Activated CD4-positive, alpha-beta T cell treated with anti-CD3 and anti-CD28 coated beads, Interleukin-2, amount 50 U/mL, for 4 hours (primary cell): ENCODE measurements at places on chromosomes 13 and 19.

- DNase-seq: no peak
Observed at GRCh38 chr13:60220072-60220471, 56.3 kb upstream of the DIAPH3 start.

GRCh38 chr13:110173247-110173818, 133.6 kb downstream of the COL4A1 start:
- DNase-seq: no peak

GRCh38 chr13:78298657-78299056, 304.7 kb downstream of the POU4F1 start:
- DNase-seq: no peak

GRCh38 chr19:47865166-47865565, 6.1 kb downstream of the TPRX2 start:
- DNase-seq: no peak

DNA sequence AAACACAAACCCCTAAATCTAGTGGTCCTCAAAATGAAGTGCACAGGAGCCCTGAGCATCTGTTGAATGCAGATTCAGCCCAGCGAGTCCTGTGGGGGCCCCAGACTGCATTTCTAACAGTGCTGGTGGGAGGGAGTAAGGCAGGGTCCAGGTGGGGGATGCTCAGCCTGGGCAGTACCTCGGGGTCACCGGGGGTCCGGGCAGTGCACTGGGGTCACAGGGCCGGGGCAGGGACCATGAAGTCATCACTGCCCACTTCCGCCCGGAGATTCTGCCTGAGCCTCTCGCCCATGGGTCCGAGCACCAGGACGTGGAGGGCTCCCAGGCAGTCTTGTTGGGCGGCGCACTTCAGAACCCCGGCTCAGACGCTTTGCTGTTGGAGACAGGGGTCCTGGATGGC, 838 bp upstream of the ATP4B start:
- no peak for DNase-seq

GRCh38 chr13:37143911-37144310, 38.4 kb upstream of the CSNK1A1L start:
- no peak for DNase-seq

GRCh38 chr13:44414716-44415115, 41.1 kb downstream of the SERP2 start:
- DNase-seq: no peak

DNA sequence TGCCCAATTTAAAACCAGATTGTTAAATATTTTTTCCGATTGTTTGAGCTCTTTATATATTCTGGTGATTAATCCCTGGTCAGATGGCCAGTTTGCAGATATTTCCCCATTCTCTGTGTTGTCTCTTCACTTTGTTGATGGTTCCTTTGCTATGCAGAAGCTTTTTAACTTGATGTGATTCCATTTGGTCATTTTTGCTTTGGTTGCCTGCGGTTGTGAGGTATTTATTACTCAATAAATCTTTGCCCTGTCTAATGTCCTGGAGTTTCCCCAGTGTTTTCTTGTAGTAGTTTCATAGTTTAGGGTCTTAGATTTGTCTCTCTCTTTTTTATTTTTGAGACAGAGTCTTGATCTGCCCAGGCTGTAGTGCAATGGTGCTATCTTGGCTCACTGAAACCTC, 23.8 kb upstream of the LMO7 start:
- DNase-seq: no peak

DNA sequence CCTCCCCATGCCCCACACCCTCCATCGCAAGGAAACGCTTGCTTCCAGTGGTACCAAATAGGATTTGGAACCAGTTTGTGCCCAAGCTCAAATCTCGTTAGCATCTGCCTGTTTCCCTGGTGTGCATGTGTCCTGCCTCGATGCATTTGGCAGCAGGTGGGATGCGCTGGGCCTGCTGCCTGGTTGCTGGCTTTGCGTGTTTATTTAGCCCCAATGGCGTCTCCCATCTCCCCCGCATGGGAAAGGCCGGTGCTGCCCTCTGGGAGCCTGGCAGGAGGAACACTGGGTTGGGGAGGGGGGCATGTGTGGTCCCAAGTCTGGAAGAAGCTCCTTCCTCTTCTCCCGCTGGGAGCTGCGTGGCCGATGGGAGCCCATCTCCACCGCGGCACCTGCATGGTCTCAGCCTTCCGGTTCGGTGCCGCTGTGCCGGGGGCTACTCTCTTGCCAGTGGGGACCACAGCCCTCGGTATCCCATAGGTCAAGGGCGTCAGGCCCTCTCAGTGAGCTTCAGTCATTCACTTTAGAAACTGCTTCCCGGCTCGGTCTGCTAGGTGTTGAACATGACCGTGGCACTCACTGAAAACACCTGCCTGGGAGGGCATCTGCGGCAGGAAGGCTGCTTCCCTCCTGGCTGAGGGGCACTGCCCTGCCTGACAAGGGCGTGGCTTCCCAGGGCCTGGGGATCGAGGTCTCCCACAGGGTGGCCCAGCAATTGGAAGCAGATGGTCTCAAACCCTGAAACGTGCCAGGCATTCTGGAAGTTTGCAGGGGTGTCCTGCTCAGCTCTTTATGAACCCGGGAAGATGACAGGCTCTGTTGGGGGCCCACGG, 11.8 kb upstream of the F7 start:
- no peak for DNase-seq

GRCh38 chr13:34201050-34201913, 383.3 kb downstream of the RFC3 start:
- no peak for DNase-seq

GRCh38 chr19:16917401-16917800, 28.6 kb downstream of the F2RL3 start:
- no peak for DNase-seq

- DNase-seq: no peak
Observed at GRCh38 chr19:395467-395866, 13.5 kb downstream of the C2CD4C start.

GRCh38 chr19:31749231-31749630, 400.0 kb upstream of the TSHZ3 start:
- DNase-seq: no peak

DNA sequence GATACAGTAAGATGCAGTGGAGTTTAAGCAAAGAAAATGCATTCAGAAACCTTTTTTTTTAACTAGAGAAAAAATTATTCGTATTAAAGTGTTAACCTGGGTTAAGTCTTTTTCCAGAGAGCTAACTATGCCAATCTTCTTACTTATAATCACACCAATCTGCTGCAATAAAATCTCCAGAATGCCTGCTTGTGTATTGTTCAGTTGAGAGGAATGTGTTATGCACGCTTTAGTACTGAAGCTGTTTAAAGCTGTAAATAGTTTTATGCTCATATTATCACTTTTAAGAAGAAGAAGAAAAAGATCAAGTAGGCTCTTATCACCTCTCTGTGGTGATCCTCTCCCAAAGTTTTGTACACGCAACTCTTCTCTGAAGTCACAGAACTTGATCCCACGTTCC, 528.7 kb downstream of the RFC3 start:
- DNase-seq: no peak

DNA sequence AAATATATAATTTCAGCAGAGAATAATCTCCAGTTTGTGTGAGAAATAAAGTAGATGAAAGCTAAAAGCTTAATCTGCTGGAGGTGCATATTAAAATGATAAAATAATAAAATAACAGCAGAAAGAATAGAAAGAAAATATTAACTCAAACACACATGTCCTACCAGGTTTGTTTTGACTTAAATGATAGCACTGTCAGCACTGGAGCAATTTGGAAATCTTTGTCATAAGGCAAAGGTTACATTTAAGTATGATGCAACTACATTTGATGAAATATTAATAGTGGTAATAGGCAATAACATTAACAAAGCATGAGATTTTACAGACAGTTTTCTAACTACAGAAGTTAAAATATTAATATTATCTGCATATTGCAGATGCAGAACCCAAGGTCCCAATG, 2380.1 kb downstream of the PCDH9 start:
- no peak for DNase-seq

- DNase-seq: no peak
Observed at GRCh38 chr13:73687087-73687486, 447.1 kb downstream of the KLF12 start.
